ENCODE measurements at places on chromosomes 5 and 9.

DNA sequence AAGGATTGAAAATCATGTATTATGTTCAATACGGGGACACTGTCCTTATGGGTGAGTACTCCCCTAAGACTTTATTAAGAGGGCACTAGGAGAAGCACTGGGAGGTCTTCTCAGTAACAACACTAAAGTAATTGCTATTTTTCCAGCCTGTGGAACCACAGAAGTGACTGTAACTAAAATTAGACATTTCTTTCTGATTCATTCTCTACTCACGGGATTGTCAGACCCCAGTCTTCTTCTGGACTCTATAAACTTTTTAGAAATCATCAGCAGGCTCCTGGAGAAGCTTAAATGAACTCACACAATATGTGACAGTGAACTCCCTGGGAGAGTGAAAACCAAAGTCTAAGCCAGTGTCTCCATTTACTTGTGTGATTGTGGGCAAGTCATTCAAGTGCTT is 14.5 kb downstream of the TLR4 start:
- no peak for DNase-seq

DNA sequence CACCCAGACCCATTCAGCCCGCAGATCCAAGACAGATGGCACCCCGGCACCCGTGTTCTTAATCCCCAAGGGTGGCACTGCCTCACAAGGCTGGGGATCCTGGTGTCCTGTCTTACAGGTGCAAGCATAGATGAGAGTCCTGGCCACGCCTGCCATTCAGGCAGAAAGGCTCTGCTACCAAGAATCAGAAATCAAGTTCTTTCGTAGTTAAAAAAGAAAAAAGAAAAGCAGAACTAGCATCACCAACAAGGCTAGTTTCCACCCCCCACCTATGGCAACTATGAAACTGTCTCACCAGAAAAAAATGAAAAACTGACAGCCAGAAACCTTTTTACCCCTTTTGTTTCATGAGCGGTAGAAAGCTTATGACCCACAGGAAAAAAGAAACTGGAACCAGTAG is 170.4 kb downstream of the SYK start:
- no peak for DNase-seq

DNA sequence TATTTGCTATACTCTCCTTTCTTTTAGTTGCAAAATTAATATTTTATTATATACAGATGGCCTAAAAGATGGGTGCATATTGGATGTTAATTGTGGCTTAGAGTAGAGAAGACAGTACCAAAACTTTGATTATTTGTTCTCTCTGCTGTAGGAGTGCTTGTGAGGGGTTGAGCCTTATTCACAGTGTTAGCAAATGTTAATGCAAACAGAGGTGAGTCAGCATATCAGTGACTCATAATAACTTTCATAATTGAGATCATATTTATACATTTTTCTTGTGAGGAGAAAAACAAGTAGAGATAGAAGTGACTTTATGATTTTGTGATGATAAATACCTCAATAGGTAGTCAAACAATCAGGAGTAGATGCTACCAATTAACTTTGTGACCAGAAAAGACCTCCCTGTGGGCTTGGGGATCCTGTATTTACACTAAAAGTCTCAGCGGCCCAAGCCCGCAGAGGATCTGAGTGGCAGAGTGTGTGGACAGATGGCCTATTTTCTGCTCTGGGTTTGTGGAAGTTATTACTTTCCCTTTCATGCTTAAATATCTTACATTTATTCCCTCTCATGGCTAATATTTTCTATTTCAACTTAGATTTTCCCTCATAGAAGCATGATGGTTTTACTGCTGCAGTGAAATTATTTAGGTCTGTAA is 226.5 kb downstream of the TAF11L14 start:
- DNase-seq: no peak

DNA sequence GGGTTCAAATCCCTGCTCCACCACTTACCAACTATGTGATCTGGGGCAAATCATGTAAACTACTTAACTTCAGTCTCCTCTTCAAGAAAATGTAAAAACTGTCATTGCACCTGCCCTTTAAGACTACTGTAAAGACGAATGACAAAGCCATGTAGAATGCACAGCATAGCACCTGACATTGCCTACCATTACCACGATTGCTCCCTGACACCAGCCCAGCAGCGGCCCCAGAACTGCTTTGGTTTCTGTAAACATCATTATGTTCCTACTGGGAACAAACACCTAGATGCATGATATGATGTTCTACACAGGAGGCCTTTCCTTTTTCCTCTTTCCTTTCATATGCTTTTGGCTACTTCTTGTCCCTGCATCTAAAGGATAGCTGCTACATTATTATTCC is 23.1 kb upstream of the PLPP6 start:
- no peak for DNase-seq

DNA sequence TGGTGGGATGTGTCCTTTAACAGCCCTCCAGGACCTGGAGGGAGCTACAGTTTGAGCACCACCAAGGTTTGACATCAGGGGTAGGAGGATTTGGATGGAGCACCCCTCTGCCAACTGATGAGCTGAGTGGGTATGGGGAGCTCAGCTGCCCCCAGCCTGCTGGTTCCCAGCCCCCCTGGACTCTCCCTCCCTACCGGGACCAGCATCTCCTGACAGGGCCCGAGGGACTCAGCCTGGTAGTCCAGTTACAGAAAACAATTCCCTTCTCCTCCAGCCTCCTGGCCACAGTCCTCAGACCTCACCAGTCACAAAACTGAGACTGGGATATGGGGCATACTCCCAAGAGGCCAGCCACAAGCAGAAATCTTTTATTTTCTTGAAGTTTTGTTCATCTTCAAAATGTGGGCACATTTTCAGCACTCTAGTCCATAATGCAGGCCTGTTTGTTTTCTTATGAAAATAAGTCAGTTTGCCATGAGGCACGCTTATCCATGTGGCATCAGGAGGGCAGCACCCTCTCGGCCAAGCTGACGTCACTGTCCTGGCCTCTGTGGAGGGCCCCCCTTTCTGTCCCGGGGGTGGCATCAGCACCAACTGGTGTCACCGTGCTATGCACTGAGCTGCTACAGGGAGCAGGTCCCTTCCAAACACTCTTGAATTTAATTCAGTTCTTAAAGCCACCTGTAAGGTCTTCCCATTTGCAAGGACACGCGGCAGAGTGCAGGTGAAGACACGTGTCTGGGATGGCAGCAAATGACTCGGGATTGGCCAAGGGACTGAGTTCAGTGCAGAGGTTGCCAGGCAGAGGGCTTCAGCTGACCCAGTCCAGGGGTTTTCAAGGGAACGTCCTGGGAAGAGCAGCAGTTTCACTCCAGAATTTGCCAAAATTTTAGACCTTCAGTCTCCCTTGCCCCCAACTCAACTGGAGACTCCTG is 187.6 kb downstream of the GADD45G start:
- DNase-seq: no peak

- DNase-seq: no peak
Observed at GRCh38 chr9:27337833-27338526, 41.0 kb upstream of the EQTN start.

- DNase-seq: peak; percentile 68
Observed at GRCh38 chr9:21994556-21995005, at the start of gene CDKN2B-AS1. CDKN2B-AS1 (plus strand) TSS chr9:21994791.

DNA sequence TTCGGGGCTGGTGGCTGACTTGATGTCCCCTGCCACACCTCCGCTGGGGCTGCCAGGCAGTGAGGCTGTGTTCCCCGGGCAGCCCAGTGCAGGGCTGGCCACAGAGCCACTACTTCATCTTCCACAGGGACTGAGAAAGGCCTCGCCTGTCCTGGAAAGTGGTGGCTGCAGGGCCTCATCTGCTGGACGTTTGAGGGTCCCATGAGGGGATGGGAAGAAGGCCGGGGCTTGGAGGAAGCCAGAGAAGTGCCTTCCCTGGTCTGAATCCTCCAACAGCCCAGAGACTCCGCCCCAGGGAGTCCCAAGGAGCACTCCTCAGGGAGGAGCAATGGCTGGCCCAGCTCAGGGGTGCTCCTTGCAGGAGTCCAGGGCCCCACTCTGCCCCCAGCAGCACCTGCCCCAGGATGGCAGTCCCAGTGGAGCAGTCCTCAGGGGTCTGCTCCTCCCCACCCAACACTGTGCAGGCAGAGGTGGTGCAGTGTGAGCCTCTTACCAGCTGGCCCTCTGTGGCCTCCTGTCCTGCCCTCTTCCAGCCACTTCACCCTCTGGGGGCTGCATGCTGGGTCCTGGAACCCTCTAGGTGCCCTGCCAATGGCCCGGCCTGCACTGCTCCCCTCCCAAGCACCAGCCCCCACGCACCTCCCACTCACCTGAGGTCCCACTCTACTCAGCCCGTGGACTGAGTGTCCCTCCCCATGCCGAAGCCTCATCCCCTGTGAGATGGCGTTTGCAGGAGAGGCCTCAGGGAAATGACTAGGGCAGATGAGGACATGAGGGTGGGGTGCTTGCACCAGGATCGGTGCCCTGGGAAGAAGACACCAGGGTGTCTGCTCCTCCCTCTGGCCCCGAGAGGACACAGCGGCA is 47.3 kb upstream of the COL5A1 start:
- no peak for DNase-seq

DNA sequence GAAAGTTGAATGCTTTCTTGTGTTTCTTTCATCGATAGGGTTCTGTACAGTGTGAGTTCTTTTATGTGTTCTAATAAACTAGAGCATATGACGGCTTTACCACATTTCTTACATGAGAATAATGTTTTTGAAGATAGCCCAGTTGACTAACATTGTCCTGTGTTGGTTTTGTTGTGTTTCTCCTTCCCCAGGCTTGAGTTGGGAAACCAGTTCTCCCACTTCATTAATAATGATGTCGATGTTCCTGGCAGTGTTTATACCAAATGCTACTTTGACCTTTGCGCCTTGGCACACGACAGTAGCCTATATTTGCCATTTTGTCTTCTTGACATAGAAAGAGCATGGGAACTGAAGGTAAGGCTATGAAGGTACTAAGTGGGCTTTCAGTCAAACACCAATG is 14.4 kb upstream of the ZNF782 start:
- no peak for DNase-seq

DNA sequence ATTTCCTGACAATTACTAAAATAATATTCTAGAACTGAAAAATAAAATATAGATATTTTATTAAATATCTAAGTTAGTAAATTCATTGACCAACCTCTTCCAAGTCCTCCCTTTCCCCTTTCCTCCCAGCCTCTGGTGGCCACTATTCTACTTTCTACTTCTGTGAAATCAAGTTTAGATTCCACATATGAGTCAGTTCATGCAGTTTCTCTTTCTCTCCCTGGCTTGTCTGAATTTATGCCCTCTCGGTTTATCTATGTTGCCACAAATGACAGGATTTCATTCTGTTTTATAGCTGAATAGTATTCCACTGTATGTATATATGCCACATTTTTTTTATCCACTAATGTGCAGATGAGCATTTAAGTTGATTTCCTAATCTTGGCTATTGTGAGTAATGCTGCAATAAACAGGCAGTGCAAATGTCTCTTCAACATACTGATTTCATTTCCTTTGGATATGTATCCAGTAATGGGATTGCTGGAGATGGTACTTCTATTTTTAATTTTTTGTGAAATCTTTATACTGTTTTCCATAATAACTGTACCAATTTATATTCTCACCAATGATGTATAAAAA is 52.3 kb downstream of the WDR36 start:
- DNase-seq: no peak

DNA sequence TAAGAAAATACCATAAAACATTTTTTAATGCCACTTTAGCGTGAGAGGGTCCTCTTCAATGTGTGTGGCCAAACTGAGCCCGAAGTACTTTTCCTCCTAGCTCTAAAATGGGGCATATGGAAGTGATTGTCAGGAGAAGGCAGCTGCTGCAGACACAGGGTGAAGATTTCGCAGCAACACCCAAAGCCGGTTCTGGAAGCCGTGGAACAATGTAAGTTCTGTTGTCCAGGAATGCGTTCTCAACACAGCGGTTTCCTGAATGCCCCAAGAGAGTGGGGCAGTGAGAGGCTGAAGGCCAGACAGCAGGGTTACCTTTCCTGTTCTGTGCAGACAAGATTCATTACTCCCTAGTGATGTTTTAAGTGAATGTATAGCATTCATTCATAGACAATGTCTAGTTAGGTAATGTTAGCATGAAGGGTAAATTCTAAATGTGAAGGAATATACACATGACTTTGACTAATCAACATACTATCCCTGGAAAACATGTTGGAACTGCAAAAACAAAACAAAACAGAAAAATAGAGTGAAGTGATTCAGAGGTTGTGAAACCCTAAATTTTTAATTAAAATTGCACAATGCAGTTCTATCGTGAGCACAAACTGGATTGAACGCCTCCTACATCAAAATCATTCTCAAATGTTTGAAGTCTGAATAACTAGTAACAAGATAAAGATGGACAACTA is 197.0 kb upstream of the SEMA6A start:
- no peak for DNase-seq

DNA sequence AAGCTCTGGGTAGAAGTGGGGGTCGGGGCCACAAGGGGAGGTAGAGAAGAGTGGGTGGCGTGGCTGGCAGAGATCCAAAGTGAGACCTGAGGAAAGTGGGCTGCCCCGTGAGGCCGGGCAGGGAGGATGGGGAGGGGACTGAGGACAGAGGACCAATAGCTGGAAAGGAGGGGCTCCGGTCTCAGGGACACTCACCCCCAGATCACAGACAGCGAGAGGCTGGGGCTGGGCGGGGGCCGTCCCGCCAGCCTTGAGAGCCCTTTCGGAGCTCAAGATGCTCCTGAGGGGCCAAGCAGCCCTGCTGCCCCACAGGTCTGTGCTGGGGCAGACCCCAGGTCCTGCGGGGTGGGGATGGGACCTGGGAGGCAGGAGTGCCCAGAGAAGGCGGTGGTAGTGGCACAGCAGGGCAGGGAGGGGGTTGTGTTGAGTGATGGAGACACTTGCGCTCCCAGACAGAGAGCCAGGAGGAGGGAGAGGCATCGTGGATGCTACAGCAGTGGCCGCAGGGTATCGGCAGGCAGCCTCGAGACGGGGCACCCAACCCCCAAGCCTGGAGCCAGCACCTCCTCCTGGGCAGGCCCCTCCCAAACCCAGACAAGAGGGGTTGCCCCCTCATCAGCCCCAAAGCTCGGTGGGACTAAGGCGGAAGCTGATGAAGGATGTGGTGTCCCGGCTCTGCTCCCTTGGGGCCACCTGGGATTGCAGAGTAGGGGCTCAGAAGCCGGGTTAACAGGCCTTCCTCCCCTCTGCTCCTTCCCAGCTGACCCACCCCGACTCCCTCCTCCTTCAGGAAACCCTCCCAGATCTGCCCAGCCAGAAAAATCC is 3.4 kb downstream of the SARDH start:
- DNase-seq: no peak

DNA sequence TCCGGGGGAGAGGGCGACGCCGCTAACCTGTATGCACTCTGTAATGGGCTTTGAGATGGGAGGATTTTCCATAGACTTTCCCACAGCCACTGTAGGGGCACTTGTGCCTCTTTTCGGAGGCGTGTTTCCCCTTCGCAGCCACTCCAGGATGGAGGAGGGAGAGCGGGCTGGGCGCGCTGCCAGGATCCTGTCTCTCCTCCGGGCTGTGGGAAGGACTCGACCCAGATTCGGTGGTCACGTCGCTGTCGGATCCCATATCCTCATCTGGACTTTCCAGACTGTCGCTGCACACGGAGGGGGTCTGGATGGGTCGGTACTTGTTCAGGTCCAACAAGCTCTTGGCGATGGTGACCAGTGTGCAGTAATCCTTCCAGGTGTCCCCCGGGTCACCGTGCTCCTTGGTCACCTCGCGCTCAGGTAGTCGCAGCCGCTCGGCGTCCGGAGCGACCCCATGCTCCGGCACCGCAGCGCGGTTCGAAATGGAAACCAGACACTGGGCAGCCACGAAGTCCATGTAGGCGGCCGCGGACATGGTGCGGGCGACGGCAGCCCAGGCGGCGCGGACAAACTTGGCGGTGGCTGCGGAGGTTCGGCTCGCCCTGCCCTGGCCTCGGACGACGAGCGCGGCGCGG is 1.5 kb downstream of the KLF9 start:
- peak; percentile 59 for DNase-seq

- DNase-seq: no peak
Observed at GRCh38 chr5:81425569-81425968, 31.6 kb upstream of the ACOT12 start.
